Activated CD4-positive, alpha-beta memory T cell treated with anti-CD3 and anti-CD28 coated beads, Interleukin-2, amount 10 ng/mL, durations not matched to agents 7 days and 5 days (primary cell): ENCODE measurements at places on chromosomes 3 and 15.
A peak's percentile ranks its signal among the peaks of the same experiment; 100 is the strongest.

GRCh38 chr3:31226346-31226745 lies 306.4 kb upstream of the STT3B start:
- peak; percentile 64 for DNase-seq

DNA sequence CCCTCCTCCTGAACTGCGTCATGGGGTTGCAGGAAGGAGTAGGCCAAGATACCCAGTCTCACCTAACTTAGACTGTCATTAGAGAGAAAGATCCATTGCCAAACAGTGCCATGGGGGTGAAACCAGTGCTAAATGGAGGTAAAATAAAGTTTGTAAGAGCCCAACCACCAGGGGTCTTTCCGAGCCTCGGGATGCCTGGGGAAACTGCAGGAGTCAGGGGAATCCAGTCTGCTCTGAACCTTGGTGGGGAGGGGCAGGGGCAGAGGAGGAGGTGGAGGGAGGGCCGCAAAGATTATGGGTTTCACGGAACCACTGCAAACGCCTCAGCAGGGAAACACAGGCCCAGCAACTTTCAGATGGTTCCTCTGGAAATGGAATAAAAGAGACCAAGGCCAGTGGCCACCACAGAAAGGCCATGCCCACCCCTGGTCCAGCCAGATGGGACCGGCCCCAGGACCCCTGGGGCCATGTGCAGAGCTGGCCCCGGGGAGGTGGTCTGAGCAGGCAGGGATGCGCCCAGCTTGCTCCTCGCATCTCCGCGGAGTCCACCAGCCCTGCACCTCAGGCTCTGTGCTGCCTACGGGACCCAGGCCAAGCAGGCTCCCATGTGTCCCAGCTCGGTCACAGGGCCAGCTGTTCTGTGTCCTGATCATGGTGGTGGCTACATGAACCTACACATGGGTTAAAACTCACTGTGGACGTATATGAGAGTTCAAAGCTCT lies 19.8 kb upstream of the GP9 start:
- DNase-seq: no peak

DNA sequence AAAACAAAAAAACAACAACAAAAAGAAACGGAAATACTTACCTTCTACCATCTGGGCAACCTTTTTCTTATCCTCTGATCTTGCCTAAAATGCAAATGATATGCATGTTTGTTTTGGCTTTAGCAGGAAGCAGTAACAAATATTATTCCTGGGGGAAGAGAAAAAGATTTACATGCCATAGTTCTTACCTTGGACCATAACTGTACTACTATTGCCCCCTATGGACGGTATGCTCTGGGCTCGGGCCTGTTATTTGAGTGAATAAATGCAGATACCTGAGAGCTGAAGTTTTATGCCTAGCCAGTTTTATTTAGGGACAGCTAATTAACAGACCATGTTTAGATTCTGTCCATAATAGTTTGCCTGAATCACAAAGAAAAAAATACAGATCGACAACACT lies 12.6 kb upstream of the STARD5 start:
- DNase-seq: no peak

DNA sequence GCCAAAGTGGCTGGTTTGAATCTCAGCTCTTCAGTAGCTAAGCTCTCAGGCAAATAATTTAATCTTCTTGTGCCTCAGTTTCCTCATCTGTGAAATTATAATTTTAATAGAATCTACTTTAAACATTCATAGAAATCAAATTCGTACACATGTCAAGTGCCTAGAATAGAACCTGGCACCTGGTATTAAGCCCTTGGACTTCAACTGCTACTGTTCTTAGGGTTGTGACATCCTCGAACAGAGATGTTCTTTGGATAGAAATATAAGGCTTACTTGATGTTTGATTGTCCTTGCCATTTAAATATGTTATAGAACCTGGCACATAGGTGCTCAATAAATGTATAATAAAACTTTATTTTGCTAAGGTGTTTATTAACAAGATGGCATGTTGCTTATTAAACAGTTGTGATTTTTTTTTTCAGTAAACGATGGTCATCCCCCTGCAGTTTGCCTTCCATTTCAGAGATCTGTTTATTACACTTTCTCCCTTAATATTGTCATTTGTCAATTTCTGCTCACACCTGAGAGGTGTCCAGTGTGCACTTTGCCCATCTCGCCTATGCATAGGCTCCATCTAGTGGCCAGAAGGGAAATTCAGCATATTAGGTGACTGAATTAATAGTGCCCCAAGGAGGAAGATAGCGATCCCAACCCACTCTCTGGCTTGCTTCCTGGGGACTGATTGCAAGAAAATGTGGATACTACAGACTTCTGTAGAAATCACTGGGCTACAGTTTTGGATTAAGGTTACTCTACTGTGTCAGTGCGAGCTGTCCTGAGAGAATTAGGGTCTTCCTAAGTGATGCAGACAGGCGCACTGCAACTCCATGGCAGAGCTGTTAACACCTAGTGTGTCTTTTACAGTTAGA lies 10.7 kb downstream of the IGF1R start:
- peak; percentile 26 for DNase-seq

DNA sequence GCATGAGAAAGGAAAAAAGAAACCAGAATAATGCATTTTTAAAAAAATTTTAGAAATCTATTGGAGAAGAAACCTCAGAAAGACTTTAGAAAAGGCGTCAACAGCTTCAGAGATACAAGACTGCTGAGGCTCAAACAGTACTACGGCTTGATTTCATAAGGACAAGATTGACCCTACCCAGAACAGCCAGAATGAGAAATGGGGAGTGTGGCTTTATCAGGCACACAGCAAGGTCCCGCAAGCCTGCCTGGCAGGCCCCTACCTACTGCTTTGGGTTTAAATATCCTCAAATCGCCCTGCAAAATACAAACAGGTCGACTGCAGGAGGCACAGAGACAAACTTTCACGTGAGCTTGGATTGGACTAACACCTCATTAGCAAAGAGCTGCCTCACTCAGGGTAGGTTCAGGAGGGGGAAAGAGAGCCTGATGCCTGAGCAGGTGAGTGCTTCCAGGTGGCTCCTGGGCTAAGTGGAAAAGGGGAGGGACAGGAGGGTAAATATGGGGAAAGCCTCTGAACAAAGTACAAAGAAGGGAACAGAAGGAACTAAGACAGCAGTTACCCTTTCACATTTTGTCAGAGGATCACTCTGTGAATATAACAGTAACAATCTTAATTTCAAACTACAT lies 87.5 kb downstream of the RORA start:
- no peak for DNase-seq
